ENCODE measurements at places on chromosomes 5 and 9.

DNA sequence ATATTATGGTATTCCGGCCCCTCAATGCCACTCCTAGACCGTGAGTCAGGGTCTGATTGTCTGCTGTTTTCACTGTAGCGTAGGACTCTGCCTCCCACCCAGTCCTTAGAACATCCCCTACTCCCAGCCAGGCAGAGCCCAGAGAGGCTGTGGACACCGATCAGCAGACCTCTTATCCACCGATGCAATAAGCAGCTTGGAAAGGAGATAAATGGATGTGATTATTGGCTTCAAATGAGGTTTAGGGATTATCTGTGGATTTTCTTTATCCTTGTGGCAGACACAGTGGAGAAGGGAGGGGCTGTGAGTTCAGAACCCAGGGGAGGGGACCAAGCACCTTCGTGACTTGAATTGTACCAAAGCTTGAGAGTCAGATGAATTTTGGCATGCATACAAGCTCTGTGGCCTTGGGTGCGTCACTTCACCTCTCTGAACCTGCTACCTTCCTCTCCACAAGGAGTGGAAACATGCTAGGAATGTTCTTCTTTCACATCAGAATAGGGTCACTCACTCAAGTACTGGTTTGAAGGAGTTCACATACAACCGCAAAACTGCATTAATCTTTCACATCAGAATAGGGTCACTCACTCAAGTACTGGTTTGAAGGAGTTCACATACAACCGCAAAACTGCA lies 83.1 kb upstream of the CPLX2 start:
- no peak for DNase-seq

GRCh38 chr5:76697670-76698069 lies 18.3 kb upstream of the F2R start:
- DNase-seq: no peak

DNA sequence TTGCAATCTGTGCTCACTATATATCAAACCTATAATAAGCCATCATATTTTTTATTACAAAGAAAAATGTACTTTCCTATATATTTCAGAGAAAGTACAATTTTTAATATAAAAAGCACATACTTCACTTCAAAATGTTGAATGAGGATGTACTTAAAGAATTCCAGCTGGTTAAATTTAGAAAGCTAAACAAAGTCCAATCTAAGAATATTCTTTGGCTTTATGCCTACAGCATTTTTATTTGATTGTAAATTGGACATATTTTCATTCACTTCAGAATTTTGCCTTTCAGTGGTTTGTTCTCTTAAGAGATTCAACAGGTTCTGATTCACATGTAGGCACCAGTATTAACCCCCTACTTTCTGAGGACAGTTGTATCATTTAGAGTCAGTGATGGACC lies 533.8 kb downstream of the CAAP1 start:
- no peak for DNase-seq

GRCh38 chr5:81397176-81397575 lies 3.2 kb upstream of the ACOT12 start:
- no peak for DNase-seq

- DNase-seq: no peak
Observed at GRCh38 chr9:126307322-126308061, 19.1 kb upstream of the MVB12B start.

DNA sequence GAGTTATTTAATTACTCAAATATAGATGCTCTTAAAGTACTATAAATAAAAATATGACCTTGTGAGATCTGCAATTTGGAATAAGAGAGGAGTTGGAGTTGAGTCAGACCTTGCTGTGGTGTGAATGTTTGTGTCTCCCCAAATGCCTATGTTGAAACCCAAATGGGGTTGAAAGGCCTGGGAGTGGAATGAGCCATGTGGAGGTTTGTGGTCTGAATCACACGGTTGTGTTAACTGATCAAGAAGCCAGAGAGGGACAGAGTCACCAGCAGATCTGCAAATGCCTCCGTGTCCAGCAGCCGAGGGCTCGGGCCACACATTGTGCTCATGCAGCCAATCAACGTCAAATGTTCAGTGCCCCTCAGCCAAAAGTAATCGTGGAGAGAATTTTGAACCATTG lies 404.4 kb downstream of the ICE1 start:
- DNase-seq: no peak

- DNase-seq: no peak
Observed at GRCh38 chr9:95720496-95720895, 155.0 kb upstream of the ERCC6L2 start.

DNA sequence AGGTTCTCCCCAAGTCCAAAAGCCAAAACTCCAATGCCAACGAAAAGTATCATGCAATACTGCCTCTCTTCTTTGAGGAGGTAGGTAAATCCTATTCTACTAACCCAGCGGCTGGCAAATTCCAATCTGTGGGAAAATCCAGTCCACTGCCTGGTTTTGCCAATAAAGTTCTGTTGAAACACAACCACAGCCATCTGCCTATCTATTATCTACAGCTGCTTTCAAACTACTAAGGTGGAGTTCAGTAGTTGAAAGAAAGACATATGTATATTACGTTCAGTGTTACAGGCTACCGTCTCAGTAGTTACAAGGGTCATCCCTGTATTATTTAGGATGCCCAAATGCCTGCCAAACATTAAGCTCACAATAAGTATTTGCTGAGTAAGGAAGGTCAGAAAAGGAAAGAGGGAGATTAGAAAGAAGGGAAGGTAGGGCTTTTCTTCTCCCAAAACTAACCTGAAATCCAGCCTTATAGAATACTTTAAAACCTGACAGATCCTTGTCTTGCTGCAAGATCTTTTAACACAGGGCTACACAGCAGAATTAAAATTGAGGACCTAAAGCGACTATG lies 16.2 kb downstream of the ARL15 start:
- DNase-seq: no peak

DNA sequence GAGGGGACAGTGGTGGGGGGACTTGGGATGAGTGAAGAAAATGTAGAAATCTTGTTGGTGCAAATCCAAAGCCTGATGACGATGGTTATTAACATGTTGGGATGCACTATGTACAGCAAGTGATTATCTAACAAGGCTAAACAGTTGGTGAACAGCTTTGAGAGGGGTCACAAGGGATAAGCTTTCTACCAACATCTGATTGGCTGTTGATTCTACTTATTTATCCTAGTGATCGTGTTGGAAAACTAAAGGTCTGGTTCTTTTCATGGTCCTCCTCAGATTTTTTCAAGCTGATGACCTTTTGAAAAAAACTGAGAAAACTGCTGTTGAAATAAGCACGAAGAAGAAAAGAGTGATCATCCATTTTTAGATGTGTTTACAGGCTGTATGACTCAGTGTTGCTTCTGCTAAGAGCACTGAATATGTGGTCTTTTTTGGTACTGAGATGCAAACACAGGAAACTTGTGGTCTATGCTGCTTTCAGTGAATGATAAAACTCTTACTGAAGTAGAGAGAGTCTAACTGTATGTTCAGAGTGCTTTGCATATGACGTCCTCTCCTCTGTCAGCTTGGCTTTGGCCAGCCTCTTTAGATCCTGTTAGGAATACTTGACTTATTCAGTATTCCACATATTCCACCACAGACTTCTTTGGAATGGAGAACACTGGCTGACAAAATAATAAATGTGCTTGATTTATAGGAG lies 174.8 kb downstream of the SLF1 start:
- DNase-seq: no peak
